ENCODE measurements at places on chromosomes 7 and 10. TPM values are rescaled to one million over a fixed set of nuclear protein-coding genes. Genes with fewer than 3 reads are reported as not detected.
A peak's percentile ranks its signal among the peaks of the same experiment; 100 is the strongest.

C10orf105 gene
- not detected for total RNA-seq

JCAD gene
- total RNA-seq, result not detected

SERPINE1 gene
- 20.6 TPM for total RNA-seq

NPSR1 gene
- not detected for total RNA-seq

YKT6 gene
- 109 TPM for total RNA-seq

H2BK1 gene
- not detected for total RNA-seq

ERVW-1 gene
- not detected for total RNA-seq

- DNase-seq, result no peak
These were observed 47.6 kb downstream of the ZRANB1 start for GRCh38 chr10:124989526-124989925.

DNA sequence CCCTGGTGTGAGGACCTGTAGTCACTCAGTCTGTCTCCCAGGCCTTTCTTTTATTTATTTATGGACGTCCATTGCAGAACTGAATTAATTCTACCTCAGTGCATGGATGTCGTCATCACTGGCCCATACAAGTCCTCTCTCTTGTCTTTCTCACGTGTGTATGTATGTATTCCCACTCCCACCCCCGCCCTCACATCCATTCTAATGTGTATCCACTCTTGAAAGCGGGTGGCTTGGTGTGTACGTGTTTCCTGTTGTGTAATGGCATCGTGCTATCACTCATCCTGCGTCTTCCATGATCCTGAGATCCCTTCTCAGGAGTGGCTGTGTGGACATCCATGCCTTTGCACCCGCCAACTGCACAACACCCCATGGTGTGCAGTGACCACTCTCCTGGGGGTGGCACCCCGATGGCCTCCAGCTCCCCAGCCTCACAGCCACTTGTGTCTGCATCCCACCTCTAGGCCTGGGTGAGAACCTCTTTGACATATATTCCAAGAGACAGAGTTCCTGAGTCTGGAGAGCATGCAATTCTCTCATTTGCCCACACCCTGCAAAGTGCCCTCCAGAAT lies 3.0 kb upstream of the AOC1 start:
- no peak for DNase-seq

- no peak for DNase-seq
These were observed 69.6 kb upstream of the MDFIC start for GRCh38 chr7:114852293-114852692.

DNA sequence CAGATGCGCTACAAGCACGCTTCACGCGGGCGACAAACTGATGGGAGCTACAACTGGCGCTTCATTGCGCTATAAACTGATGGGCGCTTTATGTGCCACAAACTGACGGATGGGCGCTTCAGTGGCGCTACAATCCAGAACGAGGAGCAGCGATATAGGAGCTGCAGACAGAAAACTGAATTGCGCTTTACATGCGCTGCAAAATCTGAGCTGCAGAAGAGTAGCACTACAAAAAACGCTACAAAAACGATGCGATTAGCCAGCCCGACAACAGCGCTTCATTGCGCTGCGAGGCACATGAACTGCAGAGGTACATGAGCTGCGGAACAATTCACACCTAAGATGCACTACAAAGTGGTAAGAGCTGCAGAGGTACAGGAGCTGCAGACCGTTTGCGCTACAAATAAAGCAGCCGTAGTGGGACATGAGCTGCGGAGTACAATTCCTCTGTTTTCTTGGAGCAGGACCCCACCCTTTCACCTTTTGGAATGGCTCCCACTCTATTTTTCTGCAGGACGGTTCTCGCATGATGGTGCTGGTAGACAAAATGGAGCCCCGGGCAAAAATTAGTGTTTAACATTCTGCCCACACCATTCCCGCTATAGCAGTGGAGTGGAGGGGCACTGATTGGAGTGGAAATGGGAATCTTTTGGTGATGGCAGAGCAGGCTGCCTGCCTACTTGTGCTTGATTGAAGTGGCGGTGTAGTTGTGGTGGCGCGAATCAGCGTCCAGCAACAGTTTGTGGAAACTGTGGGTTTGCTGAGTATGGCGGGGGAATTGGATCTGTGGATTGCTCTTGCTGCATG lies 1.2 kb upstream of the SGCE start:
- DNase-seq, result peak; percentile 34

- DNase-seq, result no peak
These were observed 992.5 kb downstream of the TYW1 start for GRCh38 chr7:67989142-67989541.

DNA sequence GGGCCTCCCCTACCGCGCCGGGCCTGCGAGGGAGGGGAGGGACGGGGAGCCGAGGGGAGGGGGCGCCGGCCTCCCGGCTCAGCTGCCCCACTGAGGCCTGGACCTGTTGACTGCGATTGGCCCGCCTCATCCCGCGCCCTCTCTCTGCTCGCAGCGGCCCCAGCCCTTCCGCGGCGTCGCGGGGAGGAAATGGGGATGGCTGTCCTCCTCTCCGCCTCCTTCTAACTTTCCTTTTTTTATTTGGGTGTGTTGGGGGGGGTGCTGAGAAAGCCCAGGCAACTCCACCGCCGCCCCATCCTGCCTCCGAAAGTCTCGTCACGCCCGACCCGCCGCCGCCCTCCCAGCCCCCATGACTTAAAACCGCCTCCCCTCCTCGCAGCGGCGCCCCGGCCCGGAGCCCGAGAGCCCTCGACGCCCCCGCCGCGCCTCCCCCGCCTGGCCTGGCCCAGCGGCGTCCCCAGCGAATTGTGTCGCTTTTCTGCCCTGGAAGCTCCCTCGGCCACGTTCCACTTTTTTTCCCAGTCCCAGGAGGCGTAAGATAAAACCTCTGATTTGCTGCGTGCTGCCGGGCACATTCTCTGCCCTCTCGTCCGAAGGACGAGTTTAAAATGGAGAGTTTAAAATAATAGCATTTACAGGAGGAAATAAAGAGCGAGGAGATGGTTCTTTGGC lies 842 bp upstream of the SKIDA1 start:
- peak; percentile 51 for DNase-seq

GRCh38 chr7:105250239-105250638 lies 138.5 kb downstream of the SRPK2 start:
- no peak for DNase-seq

GRCh38 chr7:34840176-34840785 lies 182.3 kb downstream of the NPSR1 start:
- no peak for DNase-seq

Measured in bronchial epithelial cell (primary cell).